Pons (tissue), 1 donor: ENCODE measurements at places on chromosomes 2 and 18.
A peak's percentile ranks its signal among the peaks of the same experiment; 100 is the strongest.

DNA sequence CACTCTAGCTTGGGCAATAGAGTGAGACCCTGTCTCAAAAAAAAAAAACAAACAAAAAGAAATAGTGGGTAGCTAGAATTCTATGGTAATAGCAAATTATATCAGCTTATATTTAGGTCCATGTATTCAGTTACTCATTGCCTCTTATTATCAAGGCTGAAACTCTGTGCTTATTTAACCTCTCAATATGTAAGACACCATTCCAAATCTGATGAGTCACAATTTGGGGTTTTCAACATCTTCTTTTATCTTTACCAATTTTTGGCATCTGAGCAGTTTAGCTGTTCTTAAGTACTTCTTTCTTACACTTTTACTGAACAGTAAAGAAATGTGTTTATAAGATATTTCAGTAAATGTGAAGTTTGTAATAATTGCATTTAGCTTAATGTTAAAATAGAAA, 69.3 kb downstream of the TTC27 start:
- DNase-seq: no peak

- peak; percentile 50 for DNase-seq
These were observed 66.9 kb upstream of the ITM2C start for GRCh38 chr2:230797515-230798495.

- no peak for DNase-seq
These were observed 8.6 kb upstream of the MTX2 start for GRCh38 chr2:176260689-176261088.

GRCh38 chr18:11521853-11522252, 87.5 kb upstream of the SLC35G4 start:
- DNase-seq: no peak

- no peak for DNase-seq
These were observed 1015.1 kb upstream of the PIK3C3 start for GRCh38 chr18:40939656-40940515.

DNA sequence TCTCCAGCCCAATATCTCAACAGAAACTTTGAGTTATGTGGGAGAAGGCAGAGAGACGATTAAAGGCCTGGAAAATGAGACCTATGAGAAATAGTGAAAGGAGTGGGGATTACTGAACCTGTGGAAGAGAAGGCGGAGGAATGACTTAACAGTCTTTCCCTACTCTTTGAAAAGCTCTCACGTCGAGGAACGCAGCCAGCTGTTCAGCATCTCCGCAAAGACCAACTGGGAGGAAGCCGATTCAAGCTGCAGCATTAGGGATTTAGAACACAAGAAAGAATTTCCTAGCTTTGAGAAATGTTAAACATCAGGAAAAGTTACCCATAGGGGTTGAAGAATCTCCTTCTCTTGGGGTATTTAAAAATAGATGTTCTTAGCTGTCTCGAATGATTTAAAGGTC, 233.2 kb upstream of the PARD3B start:
- DNase-seq: no peak

GRCh38 chr2:224412141-224413015, 10.5 kb upstream of the FAM124B start:
- DNase-seq: no peak

DNA sequence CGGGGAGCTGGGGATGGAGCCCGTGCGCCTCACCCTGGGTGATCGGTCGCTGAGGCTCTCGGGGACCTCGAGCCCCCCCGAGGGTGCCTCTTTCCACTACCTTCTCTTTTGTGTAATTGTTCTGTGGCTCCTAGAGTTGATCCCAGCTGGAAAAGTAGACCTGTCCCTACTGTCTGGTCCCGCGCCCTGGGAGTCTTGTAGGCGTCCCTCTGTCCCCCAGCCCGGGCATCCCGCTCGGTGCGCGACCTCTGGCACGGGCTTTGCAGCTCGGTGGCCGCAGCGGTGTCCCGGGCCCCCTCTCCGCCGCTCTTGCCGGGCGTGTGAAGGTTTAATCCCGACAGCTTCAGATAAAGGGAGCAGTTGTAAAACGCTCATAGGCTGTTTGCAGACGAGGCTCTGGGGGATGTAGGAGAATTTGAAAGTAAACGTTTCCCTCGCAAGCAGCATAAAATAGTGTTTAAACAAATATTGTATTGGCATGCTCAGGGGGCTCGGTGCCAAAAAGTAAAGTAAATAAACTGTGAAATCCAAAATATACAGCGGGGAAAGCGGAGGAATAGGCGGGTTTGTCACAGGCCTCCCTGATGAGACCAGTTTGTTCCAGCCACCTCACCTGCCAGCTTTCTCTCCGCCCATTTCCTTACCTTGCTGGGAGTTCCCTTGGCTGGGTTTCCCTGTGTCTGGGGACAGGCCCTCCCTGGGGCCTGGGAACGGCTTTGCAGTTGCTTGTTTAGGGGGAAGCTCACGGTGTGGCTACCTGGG, 1.9 kb downstream of the GLI2 start:
- no peak for DNase-seq

DNA sequence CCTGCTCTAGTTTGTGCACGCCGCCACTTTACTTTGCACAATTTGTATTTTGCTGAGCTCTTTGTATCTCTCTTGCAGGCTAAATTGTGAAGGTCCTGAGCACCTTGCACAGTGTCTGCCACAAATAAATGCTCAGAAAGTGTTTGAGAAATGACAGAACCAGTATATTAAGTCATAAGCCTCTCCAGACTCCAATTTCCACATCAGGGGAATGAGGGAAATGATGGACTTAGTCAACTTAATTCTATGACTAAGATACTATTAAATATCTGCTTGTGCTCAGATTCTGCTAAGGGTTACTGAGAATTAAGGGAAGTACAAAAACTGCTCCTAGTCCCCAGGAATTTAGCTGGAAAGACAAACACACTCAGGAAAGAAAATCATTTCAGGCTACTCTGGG, 239.1 kb upstream of the SLC14A2 start:
- DNase-seq: no peak

DNA sequence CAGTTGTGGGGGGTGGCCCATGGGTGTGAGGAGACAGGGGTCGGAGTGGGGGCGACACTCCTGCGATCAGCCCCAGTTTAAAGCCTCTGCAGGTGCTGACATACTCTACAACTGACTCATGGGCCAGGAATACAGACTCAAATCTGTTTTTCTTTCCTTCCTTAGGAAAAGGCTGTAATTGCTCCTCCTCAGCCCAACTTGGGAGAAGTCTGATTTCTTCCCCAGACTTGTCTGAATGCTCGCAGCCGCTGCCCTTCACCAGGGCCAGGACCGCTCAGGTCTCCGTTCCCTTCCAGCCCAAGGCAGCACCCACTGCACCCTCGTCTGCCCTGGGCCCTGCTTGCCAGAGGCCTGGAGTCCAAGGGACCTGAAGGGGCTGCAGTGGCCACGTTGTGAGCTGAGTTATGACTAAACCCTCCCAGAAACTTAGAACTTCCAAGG, 41.3 kb downstream of the RHOB start:
- no peak for DNase-seq

- DNase-seq: no peak
These were observed 74.0 kb downstream of the NAB1 start for GRCh38 chr2:190722835-190723234.

DNA sequence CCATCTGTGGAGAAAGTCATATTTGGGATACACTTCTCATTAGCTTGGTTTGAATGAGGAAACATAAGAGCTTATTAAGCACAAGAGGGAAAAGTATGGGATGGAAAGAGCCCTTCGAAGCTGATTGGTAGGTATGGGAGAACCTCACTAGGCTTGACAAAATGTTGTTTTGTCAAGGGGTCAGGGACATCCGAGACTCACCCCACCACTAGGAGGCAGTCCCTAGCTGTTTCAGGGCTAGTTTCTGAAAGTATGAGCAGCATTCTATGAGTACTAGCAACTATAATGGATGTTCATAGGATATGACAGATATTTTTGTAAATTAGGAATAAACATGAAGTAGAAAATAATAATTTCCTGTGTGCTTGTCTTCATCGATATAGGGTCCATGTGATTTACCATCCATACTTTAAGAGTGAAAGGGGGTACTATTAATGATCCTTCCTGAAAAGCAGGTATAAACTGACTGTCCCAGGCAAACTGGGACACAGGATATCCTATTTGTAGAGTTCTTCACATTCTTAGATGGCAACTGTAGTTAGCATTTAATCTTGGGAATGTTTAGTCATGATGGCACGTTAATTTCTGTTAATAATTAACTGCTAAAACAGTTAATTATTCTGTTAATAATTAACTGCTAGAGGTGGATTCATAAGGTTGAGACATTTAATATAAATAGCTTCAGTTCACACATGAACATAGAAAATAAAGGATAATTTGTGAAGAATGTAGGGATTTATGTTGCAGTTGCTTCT, 28.4 kb downstream of the OTX1 start:
- DNase-seq: no peak

- DNase-seq: no peak
These were observed 170.9 kb upstream of the GATA6 start for GRCh38 chr18:21998486-21998885.

- DNase-seq: no peak
These were observed 990.9 kb upstream of the ACVR2A start for GRCh38 chr2:146853741-146854444.

- peak; percentile 97 for DNase-seq
These were observed 77.1 kb downstream of the MBOAT2 start for GRCh38 chr2:8926356-8926755.

DNA sequence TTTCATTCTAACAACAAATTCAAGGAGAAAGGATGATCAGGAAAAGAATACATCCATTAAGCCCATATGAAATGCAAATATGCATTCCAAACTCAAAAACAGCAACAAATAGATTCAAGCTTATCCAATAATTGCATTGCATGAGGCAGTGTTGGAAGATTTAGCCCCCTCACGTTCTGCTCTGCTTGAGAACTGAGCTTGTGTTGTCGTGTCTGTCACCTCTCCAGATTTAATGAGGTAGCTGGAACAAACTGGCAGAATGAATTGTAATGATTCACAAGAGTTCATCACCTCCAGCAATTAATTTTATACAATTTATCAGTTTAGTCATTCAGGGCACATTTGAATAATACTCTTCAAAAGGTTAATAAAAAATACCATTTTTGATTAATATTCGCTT, 54.8 kb downstream of the AP1S3 start:
- no peak for DNase-seq

GRCh38 chr18:77078690-77079070, 53.9 kb downstream of the MBP start:
- no peak for DNase-seq

DNA sequence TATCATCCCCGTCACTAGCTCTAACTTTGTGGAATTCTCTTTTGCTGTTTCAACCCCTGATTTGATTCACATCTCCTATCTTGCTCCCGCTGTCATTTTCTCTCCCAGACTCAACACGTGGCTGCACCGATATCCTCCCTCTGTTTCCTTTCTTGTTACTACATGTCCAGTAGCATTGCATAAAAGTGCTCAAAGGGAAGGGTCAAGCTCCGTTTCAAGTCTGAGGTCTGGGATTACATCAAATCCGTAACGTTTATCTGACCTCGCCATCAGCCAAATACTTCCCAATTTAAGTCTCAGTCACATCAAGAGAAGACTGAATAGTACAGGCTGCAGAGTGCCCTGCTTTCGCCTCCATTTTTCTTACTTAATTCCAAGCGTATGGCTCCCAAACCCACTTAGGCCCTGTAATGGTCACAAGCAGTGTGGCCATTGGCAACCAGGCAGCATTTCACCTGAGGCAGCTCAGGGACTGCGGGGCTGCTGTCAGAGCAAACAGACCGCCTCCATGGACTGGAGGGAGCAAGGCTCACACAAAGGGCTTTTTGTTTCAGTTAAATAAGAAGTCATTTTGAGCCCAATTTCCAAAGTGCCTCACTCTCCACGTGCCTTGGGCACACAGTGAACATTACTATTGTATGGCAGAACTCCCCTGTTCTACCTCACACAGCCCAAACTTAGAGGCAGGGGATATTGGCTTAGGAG, 217.8 kb downstream of the BCL11A start:
- peak; percentile 78 for DNase-seq

GRCh38 chr2:147288131-147288530, 556.7 kb upstream of the ACVR2A start:
- DNase-seq: no peak

DNA sequence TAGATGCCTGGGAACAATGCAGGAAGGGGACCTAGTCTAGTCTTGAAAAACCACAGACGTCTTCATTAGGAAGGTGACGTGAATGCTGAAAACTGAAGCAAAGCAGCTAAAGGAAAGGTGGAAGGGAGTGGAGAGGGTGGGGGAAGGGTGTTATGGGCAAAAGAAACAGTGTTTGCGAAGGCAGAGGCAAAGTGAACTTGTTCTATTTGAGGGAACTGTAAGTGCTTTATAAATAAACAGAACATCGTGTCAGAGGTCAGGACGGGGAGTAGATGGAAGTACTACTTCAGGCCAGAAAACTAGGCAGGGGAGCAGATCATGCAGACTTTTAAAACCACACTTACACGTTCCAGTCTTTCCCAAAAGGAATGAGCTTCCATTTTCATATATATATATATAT, 57.8 kb downstream of the FASTKD2 start:
- DNase-seq: no peak

DNA sequence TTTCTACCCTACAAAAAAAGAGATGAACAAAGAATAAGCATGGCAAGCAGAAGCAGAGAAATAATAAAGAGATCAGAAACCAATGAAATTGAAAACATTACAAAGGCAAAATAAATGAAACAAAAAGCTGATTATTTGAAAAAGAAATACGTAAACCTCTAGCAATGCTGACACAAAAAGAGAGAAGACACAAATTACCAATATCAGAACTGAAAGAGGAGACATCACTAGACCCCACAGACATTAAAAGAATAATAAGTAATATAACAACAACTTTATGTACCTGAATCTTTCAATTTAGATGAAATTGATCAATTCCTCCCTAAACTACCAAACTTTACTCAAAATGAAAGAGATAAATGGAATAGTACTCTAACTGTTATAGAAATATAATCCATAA, 75.9 kb downstream of the TMEM163 start:
- DNase-seq: no peak

- no peak for DNase-seq
These were observed 1.2 kb downstream of the TMEM237 start for GRCh38 chr2:201642086-201642578.

- no peak for DNase-seq
These were observed 108.8 kb upstream of the SLC1A4 start for GRCh38 chr2:64880193-64880951.

- no peak for DNase-seq
These were observed 181.8 kb downstream of the THADA start for GRCh38 chr2:43414033-43414432.

- no peak for DNase-seq
These were observed 231.9 kb upstream of the RAB6C start for GRCh38 chr2:129747500-129748125.

- DNase-seq: peak; percentile 93
These were observed 34.0 kb downstream of the BIN1 start for GRCh38 chr2:127072970-127073369.

- DNase-seq: no peak
These were observed 363.3 kb upstream of the TFPI start for GRCh38 chr2:187917535-187917934.
